CD4-positive, alpha-beta T cell treated with Interleukin-15 for 4 hours (primary cell): ENCODE measurements at places on chromosomes 16 and 17.

- DNase-seq = no peak
Observed at GRCh38 chr16:22659933-22660332, 149.2 kb downstream of the NPIPB5 start.

GRCh38 chr16:62046801-62047200, 10.6 kb upstream of the CDH8 start:
- no peak for DNase-seq

DNA sequence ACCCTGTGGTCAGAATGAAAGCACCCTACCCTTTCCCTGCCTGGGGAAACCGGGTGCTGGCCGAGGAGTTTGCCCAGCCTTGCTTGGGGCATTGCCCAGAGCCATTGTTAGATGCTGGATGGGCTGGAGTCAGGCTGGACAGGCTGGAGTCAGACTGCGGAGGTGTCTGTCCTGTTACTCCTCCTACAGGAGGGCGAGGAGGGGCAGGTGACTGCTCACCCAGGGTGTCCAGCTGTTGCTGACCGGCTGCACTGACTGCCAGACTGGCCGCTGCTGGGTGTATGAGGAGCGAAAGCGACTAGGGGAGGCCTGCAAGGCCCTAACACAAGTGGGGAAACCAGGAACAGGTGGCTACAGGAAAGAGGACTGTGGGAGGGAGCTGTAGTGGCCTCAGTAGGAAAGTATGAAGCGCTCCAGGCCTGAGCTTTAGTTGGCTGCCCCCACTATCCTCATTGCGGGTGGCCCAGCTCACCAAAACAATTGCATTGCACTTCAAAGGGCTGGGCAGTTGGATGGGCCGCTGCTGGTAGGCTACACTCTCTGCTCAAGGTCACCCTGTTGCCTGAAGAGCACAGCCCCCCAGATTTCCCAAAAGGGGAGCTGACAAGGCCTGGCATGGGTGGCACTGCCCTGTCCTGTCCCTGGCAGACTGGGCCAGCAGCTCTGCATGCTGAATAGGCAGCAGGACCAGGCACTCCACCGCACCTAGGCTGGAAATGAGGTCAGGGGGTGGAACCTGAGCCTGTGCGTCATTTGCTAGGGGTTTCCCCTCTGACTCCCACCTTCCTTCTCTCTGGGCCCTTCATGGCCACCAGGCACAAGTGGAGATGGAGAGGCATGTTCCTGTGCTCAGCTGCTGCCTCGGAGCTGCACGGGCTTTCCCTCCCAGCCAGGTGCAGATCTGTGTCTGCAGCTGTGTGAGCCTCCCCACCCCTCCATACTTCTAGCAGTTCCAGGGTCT, 18.4 kb downstream of the LDHD start:
- DNase-seq = peak; percentile 67

DNA sequence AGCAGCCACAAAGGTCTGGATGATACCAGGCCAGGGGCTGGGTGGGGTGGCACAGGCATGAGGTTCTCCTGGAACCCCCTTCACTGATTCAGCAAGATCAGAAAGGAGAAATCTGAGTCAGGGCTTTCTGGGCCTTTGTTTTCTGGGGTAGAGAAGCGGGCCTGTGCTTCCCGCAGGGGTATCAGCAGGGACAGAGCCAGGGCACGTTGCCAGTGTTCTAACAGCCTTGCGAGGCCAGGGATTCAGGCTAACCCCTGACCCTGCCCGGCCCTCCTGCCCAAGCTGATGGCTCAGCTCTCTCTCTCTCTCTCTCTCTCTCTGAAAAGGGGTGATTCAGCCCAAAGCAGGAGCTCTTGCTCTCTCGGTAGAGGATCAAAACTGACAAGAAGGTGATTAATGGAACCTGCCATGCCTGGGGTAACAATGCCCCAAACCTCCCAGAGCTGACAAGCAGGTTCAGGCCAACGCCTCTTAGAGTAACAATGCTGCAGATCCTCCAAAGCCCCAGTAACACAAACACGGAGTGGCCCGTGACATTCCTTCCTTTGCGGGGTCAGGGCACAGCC, 2.0 kb upstream of the KRT13 start:
- no peak for DNase-seq

- no peak for DNase-seq
Observed at GRCh38 chr17:21285164-21286065, 904 bp downstream of the MAP2K3 start.

GRCh38 chr17:28885363-28885762, 12.2 kb downstream of the FLOT2 start:
- no peak for DNase-seq

DNA sequence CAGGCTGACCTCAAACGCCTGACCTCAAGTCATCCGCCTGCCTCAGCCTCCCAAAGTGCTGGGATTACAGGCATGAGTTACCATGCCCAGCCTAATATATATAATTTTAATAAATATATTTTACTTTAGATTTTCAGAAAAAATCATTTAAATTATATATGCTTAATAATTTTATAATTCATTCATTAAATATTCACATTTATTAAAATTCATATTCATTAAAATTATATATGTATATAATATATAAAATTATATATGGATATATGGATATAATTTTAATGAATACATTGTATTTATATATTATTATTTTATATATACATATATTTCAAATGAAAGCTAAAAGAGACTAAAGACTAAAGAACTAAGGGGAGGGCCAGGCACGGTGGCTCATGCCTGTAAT, 29.4 kb downstream of the COPRS start:
- DNase-seq = no peak

GRCh38 chr17:31256936-31257335, 40.1 kb downstream of the OMG start:
- DNase-seq = no peak

- no peak for DNase-seq
Observed at GRCh38 chr16:55568207-55568606, 1.7 kb downstream of the CAPNS2 start.

GRCh38 chr16:55495616-55496289, 13.1 kb upstream of the LPCAT2 start:
- DNase-seq = no peak

GRCh38 chr17:69810326-69810965, 264.6 kb upstream of the KCNJ16 start:
- DNase-seq = no peak

- DNase-seq = no peak
Observed at GRCh38 chr17:82889496-82890338, 49.9 kb upstream of the ZNF750 start.

- no peak for DNase-seq
Observed at GRCh38 chr16:82329504-82330192, 159.6 kb upstream of the MPHOSPH6 start.

DNA sequence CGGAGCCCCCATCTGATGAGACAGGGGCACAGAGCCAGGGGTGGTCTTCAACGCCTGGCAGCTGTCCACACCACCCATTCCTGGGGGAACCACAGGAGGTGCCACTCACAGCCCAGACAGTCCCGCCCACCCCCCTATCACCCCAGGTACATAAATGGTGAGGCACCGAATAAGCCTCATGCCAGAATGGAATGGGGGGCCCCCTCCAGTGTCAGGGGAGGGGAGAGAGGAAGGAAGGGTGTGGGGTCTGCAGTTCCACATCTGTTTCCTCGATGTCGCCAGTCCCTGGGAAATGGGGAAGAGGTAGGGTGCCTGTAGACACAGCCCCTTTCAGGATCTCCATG, 1.7 kb downstream of the TMC6 start:
- no peak for DNase-seq

- DNase-seq = no peak
Observed at GRCh38 chr16:66346221-66346620, 20.3 kb upstream of the CDH5 start.

DNA sequence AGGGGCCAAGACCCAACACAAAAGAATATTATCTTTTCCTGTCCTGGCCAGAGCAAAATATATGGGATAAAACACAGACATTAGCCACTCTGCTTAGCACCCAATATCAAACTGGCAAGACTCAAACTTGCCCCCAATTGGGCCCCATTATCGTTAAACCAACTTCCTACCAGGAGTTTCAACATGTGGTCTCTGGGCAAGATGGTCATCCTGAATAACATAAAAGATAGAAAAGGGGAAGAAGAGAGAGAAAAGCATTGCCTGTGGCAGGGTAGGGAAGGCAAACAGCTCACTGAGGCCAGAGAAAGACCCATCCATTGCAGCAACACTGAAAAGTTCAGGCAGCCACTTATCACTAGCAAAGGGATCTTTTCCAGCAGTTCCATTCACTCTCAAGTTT, 502.1 kb downstream of the KIF2B start:
- DNase-seq = no peak

GRCh38 chr16:1127971-1128715, 24.8 kb upstream of the CACNA1H start:
- no peak for DNase-seq

GRCh38 chr17:2259769-2260536, 43.6 kb downstream of the SMG6 start:
- peak; percentile 53 for DNase-seq

DNA sequence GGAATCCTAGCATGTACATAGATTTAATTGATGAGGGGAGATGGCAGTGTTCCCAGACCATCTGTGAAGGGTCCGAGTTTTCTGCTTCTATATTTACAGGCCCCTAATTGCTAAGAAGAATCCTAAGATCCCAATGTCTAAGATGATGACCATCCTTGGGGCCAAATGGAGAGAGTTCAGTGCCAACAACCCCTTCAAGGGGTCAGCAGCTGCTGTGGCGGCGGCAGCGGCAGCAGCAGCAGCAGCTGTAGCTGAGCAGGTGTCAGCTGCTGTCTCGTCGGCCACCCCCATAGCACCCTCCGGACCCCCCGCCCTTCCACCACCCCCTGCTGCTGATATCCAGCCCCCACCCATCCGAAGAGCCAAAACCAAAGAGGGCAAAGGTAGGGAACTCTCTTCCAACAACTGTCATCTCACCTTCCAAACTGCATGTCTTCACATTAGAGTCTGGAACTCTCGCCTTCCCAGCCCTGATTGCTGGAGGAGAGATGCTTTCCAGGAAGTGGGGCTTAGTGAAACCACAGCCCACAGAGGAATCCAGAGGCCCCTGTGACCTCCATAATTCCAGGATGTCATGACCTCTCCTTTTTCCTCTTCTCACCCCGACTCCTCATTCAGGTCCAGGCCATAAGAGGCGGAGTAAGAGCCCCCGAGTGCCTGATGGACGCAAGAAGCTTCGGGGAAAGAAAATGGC, 4.7 kb downstream of the CHD3 start:
- DNase-seq = no peak

DNA sequence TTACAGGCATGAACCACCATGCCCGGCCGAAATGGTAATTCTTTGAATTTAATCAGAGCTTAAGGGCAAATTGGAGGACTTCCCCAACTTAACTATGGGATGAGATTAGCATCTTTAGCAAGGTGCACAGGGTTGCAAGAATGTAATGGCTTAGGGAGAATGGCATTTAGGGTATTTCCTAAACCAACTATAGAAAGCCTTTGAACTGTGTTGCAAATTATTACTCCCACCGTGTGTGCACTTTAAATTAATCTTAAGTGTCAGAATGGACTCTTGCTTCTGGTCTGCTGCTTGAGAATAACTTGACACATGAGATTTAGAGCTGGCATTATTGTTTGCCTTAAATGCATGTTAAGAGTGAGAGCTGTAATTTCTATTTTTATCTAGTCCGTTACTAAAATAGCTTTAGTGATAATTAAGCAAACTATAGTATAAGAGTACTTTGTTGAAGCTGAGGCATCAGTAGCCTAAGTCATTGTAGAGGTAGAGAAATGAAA, 59.8 kb downstream of the TUBD1 start:
- DNase-seq = peak; percentile 45

- DNase-seq = no peak
Observed at GRCh38 chr16:86925067-86925791, 346.9 kb downstream of the FOXL1 start.

GRCh38 chr17:75707079-75707571, 14.1 kb upstream of the ITGB4 start:
- no peak for DNase-seq

GRCh38 chr17:18257982-18258355, 569 bp downstream of the FLII start:
- peak; percentile 47 for DNase-seq

- DNase-seq = no peak
Observed at GRCh38 chr16:9042533-9042932, 48.9 kb upstream of the HAPSTR1 start.

GRCh38 chr16:61721544-61721943, 314.7 kb downstream of the CDH8 start:
- no peak for DNase-seq

GRCh38 chr17:2089021-2089422, 34.1 kb downstream of the HIC1 start:
- no peak for DNase-seq

- DNase-seq = no peak
Observed at GRCh38 chr16:46706642-46707041, 17.2 kb downstream of the ORC6 start.

DNA sequence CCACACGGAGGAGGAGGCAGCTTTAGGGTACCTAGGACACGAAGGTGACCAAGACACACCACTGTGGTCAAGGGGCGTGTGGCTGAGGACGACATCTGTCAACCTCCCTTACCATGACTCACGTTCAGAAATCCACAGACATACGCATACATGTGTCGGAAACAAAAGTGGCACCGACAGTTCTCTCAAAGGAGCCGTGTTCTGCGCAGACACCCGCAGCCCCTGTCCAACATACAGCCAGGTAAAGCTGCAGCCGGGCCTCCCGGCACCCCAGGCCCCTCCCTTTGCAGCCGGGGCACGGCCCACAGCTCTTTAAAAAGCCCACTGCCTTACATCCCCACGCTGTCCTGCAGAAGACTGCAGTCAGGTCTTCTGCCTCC, 40.5 kb upstream of the KLHDC4 start:
- peak; percentile 2 for DNase-seq

DNA sequence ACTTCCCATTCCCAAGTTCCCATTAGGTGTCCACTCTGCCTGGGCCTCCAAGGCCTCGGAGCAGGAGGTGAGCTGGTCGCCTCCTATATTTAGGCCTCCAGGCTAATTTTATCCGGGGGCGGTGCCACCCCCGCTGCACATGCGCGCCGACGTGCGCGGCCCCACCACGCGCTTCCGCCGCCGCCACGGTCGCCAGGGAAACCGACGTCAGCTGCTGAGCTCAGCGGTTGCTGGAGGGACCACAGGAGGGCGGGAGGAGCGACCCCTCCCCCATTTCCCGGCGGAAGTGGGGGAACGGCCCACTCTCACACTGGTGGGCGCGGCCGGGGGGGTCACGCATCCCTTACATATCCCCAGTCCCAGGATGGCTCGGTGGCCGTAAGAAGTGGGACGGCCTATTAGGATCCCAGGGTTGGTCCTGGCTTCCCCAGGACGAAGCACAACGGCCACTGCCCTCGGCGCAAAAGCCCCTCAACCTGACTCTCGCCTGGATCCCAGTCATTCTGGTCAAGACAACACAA, 1.0 kb downstream of the PER1 start:
- DNase-seq = peak; percentile 85
